Naive thymus-derived CD8-positive, alpha-beta T cell (primary cell): ENCODE measurements at places on chromosomes 5 and 9. TPM values are rescaled to one million over a fixed set of nuclear protein-coding genes. Genes with fewer than 3 reads are reported as not detected.

Gene PTPRD
- not detected for polyA plus RNA-seq

DNA sequence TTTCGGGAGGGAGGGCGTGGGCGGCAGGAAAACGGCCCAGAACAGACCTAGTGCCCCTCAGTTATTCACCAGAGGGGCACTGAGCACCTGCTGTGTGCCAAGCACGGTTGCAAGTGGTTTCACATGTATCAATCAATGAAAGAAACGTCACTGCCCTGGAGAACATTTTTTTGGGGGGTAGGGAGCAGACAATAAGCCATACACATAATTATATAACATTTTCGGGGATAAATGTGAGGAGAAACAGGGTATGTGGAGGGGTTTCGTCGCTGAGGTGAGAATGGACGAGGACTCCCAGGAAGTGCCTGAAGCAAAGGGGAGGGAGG lies 444 bp upstream of the ZNF354A start:
- DNase-seq: no peak
- H3K27ac ChIP-seq: peak overlapping the region; percentile 93
- no peaks in the 10 kb centered on the region for H3K27me3 ChIP-seq
- peak overlapping the region; percentile 81 for H3K4me3 ChIP-seq

- no peaks in the 10 kb centered on the region for H3K4me1 ChIP-seq
- no peak overlapping the region for H3K4me3 ChIP-seq
- peaks cover 12% of the 10 kb centered on the region for H3K27me3 ChIP-seq
- no peak overlapping the region for H3K27ac ChIP-seq
- H3K36me3 ChIP-seq: peaks cover 28% of the 10 kb centered on the region
Measured at GRCh38 chr5:88304356-88304755, 35.7 kb upstream of the TMEM161B start.

Gene ANKRD18B
- polyA plus RNA-seq: not detected

DNA sequence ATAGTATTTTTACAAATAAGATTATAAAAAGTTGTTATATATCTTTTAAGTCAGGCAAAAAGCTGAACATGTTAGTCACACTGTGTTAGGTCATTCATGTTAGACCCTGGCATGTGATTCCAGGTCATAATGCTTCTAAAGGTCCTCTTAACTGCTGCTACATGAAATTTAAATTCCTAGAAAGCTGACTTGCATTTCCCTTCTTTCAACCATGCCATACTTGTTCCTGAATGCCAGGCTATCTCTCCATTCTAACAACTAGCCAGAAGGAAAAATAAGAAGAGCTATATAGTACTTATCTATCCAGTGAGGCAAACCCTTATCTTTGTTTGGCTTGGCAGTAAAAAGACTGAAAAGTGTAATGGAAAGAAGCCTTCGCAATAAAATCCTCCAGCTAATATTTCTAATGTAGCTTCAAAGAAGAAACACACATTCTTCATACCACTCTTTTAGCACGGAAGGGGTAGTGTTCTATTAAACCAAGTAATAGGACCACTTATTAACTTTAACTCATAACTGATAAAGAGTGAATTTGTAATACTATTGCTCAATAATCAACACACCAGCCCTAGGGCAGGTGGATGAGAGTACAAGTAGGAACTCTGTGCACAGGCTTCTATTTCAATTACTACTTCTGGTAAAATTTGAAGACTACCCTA lies 310.2 kb downstream of the PDE4D start:
- no peak for DNase-seq
- no peaks in the 10 kb centered on the region for H3K36me3 ChIP-seq
- H3K27me3 ChIP-seq: peaks cover 21% of the 10 kb centered on the region
- no peaks in the 10 kb centered on the region for H3K4me1 ChIP-seq
- H3K4me3 ChIP-seq: no peak overlapping the region

DNA sequence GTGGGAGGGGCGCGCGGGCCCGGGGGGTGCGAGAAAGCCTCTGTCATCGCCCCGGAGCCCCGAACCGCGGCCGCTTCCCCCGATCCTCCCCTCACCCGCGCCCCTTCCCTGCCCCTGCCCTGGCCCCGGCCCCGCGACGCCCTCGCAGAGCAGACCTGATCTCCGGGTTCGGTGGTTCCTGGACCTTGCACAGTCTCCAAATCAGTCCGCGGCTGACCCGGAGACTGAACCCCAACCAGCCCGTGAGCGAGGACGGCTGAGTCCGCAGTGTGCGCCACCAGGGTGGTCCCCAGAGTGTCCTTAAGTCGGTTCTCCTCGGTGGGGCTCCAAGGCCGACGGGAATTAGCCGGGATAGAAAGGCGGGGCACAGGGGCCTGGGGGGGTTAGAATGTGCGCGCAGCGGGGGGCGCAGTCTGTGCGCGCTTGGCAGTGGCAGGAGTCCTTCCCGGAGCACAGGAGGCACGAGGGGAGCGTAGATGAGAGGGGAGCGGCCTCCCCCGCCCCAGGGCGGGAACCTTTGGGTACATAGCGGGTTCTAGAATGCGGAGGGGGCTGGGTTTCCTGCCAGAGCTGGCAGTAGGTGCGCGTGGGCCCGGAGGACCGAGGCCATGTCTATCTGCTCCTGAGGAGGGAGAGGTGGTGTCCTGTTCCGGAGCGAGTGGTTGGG lies 779 bp downstream of the PKN3 start:
- H3K27me3 ChIP-seq: no peaks in the 10 kb centered on the region
- no peak for DNase-seq
- H3K27ac ChIP-seq: no peak overlapping the region
- peaks cover 15% of the 10 kb centered on the region for H3K4me1 ChIP-seq
- no peaks in the 10 kb centered on the region for H3K36me3 ChIP-seq

GRCh38 chr5:153470736-153471135 lies 19.7 kb upstream of the GRIA1 start:
- H3K4me1 ChIP-seq: no peaks in the 10 kb centered on the region
- H3K4me3 ChIP-seq: no peak overlapping the region
- H3K27me3 ChIP-seq: peaks cover 2% of the 10 kb centered on the region

DNA sequence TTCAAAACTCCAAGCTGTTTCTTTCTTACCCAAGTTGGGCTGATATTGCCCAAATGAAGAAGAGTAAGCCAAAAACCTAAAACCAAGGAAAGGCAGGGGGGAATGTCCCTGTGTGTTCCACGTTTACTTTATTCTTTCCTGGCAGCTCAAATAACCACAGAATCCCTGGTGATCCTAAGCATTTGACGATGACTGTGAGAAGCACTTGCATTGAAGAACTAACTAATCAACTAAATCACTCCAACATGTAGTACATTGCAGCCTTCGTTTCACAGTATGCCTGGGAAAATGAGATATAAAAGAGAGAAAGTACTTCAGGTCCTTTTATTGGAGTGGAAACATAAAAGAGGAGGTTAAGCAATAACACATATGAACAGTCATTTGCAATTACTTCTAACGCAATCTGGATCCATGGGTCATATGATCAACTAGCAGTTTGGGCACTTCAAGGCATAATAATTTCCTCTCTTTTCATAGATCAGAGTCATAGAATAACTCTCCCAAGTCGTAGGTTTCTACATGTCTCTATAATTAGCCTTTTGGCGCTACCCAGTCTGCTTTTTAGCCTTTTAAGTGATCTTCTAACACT lies 338.4 kb downstream of the TMEM167A start:
- no peaks in the 10 kb centered on the region for H3K36me3 ChIP-seq
- no peak for DNase-seq
- H3K4me3 ChIP-seq: no peak overlapping the region
- H3K4me1 ChIP-seq: no peaks in the 10 kb centered on the region

Gene YTHDC2
- 9.9 TPM for polyA plus RNA-seq

GRCh38 chr5:7363067-7363677 lies 32.8 kb upstream of the ADCY2 start:
- H3K36me3 ChIP-seq: no peaks in the 10 kb centered on the region
- H3K27me3 ChIP-seq: no peaks in the 10 kb centered on the region
- H3K4me3 ChIP-seq: no peak overlapping the region
- no peaks in the 10 kb centered on the region for H3K4me1 ChIP-seq

Gene LRRTM2
- polyA plus RNA-seq: not detected

Gene TCF7
- polyA plus RNA-seq: 600 TPM

DNA sequence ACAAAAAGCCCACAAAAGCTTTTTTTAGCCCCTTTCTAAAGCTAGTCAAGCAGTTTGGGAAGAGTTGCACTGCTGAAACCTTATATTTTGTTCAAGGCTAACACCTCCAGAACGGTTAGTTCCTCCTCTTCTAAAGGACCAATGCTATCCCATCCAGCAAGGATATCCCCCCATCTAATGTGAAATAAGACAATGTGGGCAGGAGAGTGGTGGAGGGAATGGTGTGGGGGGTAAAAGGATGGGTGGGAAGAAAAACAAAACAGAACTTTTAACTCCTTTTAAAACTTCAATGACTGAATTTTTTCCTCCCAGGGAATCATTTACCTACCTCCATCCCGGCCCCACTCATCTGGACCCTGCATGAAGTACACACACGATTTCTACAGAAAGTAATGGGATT lies 21.2 kb downstream of the PTCH1 start:
- peaks cover 6% of the 10 kb centered on the region for H3K36me3 ChIP-seq
- peaks cover 29% of the 10 kb centered on the region for H3K4me1 ChIP-seq
- H3K27ac ChIP-seq: peak overlapping the region; percentile 98
- no peak for DNase-seq
- H3K4me3 ChIP-seq: peak overlapping the region; percentile 95

Gene S1PR3
- polyA plus RNA-seq: not detected

Gene PKD2L2
- polyA plus RNA-seq: 0.34 TPM

GRCh38 chr9:134475011-134475790 lies 148.9 kb downstream of the RXRA start:
- H3K4me1 ChIP-seq: peaks cover 20% of the 10 kb centered on the region
- H3K27ac ChIP-seq: peak overlapping the region; percentile 95
- no peaks in the 10 kb centered on the region for H3K27me3 ChIP-seq
- no peaks in the 10 kb centered on the region for H3K36me3 ChIP-seq
- peak; percentile 72 for DNase-seq
- peak overlapping the region; percentile 52 for H3K4me3 ChIP-seq

DNA sequence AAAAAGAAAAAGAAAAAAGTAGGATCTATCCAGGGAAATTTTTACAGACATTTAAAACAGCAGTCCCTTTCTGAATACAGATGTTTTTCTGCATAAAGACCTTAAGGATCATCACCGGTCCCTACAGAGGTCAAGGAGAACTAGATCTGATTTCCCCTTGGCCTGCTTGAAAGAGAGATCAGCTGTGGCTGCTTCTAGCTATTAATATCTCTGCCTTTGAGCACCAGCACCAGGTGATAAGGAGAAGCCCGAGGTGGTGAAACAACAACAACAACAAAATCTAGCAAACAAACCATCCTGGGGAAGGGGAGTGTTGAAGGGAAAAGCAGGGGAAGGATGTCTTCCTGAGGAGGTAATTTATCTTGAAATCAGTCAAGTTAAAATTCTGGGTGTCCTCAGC lies 42.1 kb downstream of the ZNF366 start:
- H3K36me3 ChIP-seq: no peaks in the 10 kb centered on the region
- no peak overlapping the region for H3K27ac ChIP-seq
- H3K4me3 ChIP-seq: no peak overlapping the region
- H3K27me3 ChIP-seq: peaks cover 3% of the 10 kb centered on the region
- H3K4me1 ChIP-seq: no peaks in the 10 kb centered on the region
- DNase-seq: no peak

- no peak overlapping the region for H3K27ac ChIP-seq
- H3K4me3 ChIP-seq: no peak overlapping the region
- DNase-seq: no peak
Measured at GRCh38 chr5:137933491-137933911, 44.2 kb downstream of the PKD2L2 start.

Gene ADAMTS12
- polyA plus RNA-seq: not detected

DNA sequence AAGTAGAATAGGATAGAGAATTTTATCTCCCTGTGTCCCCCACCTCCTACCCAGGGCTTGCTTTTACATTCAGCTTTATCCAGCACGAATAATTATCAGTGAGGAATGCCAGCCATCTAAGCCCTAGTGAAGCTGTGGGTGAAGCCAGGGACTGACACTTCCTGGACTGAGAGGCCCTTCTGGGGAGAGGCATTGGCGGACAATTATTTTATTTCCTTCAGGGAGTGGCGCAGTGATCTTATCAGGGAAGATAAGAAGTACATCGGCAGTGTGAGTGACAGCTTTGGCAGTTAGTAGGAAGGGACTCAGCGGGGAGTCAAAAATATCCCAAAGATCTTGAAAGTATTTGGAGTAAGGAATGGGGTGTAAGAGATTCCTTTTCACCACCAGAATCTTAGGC lies 34.9 kb upstream of the RPS23 start:
- H3K27me3 ChIP-seq: no peaks in the 10 kb centered on the region
- H3K4me1 ChIP-seq: no peaks in the 10 kb centered on the region
- peaks cover 5% of the 10 kb centered on the region for H3K36me3 ChIP-seq

GRCh38 chr9:15529566-15530324 lies 19.0 kb upstream of the PSIP1 start:
- no peak for DNase-seq
- no peaks in the 10 kb centered on the region for H3K27me3 ChIP-seq
- H3K4me3 ChIP-seq: no peak overlapping the region

DNA sequence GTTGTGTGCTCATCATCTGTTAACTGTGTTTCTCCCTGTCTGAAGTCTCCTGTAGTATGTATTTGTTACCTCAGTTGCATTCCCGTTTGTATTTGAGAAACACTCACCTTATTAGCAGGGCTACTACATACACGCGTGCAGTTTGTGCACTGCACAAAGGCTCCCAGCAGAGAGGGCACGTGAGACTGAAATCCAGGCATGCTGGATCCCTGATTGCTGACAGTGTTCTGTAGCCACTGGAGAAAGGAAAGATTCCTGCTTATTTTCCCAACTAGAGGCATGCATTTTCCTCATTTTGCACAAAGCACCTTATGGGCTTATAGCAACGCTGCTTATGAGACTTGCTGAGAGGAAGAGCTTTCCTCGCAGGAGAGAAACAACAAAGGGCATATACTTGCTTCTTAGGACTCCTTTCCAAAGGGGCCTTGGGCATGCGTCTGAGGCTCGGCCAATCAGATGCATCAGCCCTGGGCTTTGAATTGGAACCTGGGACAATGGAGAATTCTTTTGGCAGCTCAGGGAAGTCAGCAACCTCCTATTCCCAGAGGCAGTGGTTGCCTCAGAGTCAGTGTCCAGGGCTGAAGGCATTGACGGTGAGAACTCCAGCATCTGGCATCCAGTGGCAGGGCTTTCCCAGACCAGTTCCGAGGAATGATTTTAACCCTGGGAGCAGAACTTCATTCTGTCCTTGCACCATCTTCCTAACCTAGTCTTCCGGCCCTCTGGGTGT lies 9.9 kb upstream of the MEGF10 start:
- no peaks in the 10 kb centered on the region for H3K36me3 ChIP-seq
- no peak overlapping the region for H3K4me3 ChIP-seq
- no peak overlapping the region for H3K27ac ChIP-seq
- DNase-seq: no peak
- H3K4me1 ChIP-seq: no peaks in the 10 kb centered on the region
